ENCODE measurements at places on chromosomes 7 and 10.

- no peak for DNase-seq
Measured at GRCh38 chr10:104923501-104923900, 282.4 kb downstream of the SORCS3 start.

GRCh38 chr10:81759111-81759510 is 115.9 kb upstream of the NRG3 start:
- no peak for DNase-seq

GRCh38 chr7:99133766-99134564 is 9.9 kb downstream of the SMURF1 start:
- DNase-seq, result no peak

- no peak for DNase-seq
Measured at GRCh38 chr10:124481717-124482116, 20.1 kb downstream of the LHPP start.

DNA sequence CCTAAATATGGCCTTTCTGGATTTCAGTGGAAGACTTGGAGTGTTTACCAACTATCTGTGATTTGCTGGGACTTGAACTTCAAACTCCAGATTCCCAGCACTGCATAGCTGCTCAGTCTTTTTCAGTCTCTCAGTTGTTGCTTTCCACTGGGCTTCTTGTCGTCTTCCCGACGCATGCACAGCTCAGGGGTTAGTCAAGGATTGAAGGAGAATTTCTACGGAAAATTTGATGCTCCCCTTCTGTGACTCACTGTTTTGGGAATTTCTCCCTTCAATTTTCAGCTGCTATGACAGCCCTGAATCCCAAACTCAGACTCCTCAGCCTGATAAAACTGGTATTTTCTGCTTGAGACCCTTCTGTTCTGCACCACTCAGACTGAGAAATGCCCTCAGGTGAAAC is 91.7 kb downstream of the CYP26A1 start:
- no peak for DNase-seq

DNA sequence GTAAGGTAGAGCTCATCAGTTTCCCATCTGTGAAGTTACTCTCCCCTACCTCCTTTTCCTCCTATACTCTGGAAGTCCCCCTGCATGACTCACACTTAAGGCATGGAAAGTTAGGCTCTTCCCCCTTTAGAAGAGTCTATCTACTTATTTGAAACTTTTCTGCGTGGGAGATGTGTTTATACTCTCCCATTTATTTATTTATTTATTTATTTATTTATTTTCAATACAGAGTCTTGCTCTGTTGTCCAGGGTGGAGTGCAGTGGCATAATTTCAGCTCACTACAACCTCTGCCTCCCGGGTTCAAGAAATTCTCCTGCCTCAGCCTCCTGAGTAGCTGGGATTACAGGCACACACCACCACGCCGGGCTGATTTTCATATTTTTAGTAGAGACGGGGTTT is 107.5 kb upstream of the JCAD start:
- DNase-seq, result no peak

DNA sequence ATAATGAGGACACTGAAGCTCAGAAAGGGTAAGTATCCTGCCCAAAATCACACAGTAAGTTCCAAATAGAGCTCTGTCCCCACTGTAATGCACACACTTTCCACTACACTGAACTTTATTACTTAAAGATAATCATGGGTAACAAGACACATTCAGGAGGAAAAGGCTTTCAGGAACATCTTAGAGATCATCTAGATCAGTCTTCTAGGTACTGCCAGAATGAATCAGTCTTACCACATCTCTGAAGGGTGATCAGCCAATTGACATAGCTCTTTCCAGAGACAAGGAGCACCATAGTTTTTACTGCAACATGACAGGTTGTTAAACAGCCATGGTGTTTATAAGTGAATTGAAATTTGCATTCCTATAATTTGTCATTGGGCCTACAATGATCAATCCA is 5.4 kb upstream of the HERPUD2 start:
- no peak for DNase-seq

GRCh38 chr10:53638006-53638405 is 865.4 kb upstream of the MBL2 start:
- no peak for DNase-seq
